ENCODE measurements at places on chromosomes 1 and 21. TPM values are rescaled to one million over a fixed set of nuclear protein-coding genes. Genes with fewer than 3 reads are reported as not detected.

The FCAMR gene
- total RNA-seq: not detected

The IL20 gene
- total RNA-seq: not detected

The INKA2 gene
- total RNA-seq: 2.5 TPM

The ALPL gene
- 0.14 TPM for total RNA-seq

The MYOG gene
- not detected for total RNA-seq

All from A549 treated with ZK216348 at 1 μM for 4 hours (cell line).